GM12892 (cell line): ENCODE measurements at places on chromosomes 7 and 10.

DNA sequence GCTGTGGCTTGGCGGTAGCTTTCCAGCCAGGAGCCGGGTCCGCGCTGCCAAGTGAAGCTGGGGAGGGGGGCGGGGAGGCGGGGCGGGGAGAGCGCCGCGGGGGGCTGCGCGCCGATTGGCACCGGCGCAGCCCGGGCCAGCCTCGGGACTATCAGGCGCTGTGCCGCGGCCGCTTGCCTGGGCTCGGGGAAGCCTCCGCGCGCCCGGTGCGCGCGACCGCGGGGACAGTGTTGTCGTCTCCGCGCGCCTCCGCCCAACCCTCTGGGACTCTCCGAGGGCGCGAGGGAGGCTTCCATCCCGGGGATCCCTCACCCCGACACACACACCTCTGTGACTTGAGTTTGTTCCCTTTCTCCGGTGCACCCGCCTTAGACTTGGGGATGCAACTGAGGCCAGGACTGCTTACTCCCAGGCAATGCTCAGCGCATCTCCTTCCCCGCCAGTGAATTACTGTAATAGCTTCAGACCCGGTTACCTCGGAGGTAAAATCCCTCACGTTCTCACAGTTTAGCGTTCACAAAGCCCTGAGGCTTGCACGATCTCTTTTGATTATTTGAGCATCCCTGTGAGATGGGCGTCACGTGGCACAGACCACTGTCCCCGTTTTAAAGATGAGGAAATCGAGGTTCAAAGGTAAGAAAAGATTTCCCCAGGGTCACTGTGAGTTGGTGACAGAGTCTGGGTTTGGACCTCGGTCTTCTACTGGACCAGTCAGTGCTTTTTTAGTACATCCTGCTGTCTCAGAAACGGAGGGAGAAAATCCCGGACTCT lies at the start of gene NKX1-2:
Gene NKX1-2, minus strand, starts transcription at position 24 of the 771 bp plus-strand sequence. CDS start 92 bp downstream, outside the sequence.
- no peak for DNase-seq

DNA sequence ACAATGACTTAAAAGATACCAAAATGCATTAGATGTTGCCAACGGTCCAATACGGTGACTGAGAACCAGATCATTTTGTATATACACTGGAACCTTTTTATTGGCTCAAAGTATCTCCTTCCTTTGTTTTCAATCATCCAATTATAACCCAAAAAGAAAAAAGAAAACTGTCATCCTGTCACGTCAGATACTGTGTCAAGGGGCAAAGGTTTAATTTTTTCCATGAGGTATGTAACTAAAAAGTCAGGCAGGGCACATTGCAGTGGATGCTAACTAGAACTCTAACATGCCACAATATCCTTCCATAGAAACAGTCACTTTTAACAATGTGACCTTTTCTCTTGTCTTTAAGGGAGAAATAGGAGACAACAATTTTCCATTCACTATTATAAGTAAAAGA lies 267.6 kb upstream of the NEBL start:
- no peak for DNase-seq

DNA sequence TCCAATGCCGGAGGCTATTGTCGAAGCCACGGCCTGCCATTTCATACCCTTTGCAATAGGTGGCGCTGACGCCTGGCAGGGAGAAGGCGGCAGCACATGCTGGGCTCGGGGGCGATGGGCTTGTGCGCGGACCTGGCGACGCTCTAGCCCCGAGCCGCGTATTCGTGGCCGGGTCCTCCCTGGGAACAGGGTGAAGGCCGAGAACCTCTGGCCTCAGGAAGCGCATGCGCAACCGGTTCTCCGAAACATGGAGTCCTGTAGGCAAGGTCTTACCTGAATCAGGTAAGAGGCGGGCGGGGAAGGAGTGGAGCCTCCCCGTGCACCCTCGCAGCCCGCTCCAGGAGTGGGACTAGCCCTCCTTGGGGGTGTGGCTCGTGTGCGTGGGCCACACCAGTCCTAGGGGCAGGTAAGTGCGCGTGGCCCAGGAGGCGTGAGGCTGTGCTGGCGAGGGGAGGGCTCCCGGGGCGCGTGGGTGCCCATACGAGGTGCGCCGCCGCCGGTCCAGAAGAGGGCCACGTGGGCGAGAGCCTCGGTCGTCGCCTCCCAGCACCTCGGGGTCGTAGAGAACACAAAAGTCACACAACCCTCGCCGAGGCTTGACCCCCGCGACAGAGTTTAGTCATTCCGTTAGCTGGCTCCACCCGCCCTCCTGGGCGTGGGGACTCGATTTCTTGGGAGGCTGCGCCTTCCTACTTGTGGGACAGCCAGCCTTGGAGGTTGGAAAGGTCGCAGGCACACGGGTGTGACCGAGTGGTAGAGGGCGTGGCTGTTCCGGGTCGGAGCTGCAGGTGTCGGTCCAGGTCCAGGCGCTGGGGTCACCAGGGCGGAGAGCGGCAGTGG lies 5.6 kb upstream of the MEST start:
- peak; percentile 41 for DNase-seq

DNA sequence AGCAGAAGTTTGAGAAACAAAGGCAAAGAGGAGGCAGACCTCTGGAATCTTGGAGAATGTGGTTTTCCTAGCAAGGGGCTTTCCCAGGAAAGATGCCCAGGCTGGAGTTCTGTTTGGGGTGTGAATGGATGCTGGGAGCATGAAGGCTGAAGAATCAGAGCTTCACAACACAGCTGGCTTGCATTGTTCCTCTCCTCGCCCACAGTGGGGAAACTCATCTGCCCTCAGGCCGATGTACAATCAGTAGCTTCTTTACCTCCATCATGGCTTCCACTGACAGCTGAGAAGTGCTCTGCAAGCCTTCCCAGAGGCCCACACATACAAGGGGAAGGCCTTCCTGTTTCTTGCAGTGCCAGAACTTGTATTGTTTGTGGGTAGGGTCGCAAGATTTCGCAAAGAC lies 90.8 kb upstream of the HECTD2 start:
- DNase-seq: no peak

DNA sequence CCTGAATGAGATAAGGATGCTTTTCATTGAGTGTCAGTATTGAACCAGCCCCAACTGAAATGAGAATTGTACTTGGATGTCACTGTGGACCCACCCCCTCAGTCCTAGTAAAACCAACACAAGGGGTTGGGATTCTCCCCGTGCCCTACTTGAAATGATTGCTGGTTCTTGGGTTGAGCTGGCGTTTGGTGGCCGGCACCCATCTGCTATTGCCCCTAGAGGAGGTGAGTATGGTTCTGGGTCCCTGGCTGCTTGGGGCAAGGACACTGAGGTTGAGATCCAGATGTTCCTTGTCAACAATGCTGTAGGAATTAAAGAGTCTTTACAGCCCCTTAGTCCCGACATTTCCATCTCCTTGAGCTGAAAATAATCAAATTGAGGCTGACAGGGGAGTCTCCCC lies 170.0 kb upstream of the ZNF32 start:
- DNase-seq: no peak

- no peak for DNase-seq
Measured at GRCh38 chr7:41628901-41629300, 74.0 kb downstream of the INHBA start.
